ENCODE measurements at places on chromosomes 5 and 9.

DNA sequence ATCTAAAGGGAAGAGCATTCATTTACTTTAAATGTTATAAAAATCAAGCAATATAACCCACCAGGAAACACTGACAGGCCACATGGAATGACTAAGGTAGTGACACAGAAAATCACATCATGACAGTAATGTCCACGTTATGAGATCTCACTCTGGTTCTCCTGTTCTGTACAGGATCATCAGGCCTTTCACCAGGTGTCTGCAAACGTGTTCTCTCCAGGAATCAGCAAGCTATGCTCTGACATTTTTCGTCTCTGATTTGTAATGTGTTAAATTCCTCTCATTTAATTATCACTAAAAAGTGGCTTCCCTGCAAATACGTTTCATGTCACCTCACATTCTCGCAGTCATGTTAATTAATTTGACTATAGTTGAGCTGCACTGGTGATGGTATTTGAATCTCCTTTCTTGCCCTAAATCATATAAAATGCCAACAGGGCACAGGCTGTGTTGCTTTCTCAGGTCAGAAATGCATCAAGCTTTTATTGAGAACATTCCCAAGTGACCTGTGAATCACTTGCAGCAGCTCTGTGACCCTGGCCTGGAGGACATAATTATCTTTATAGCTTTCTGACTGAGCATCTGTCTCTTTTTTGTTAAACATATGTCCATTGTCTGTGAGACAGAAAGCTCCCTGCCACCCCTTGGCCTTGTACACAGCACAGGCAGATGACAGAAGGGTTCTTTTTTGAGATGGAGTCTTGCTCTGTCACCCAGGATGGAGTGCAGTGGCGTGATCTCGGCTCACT, 196.2 kb downstream of the DIRAS2 start:
- no peak for DNase-seq

GRCh38 chr5:127330116-127330515, 39.5 kb downstream of the MEGF10 start:
- DNase-seq, result no peak

DNA sequence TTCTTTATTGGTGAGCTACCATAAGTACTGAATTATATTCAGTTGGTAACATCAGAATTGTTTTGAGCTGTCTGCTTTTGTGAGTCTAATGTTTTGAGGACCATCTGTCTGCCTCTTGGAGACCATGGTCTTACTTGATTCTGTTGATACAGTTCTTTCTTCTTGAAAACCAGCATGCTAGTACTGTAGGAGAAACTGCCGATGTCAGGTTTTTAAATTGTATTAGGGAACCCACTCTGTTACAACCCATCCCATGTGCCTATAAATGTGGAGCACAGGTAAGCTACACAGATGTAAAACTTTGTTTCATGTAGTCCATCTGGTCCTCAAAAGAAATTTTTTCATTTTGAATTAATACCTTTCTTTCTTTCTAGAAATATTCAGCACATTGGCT, 103.4 kb upstream of the DMRTA1 start:
- no peak for DNase-seq

DNA sequence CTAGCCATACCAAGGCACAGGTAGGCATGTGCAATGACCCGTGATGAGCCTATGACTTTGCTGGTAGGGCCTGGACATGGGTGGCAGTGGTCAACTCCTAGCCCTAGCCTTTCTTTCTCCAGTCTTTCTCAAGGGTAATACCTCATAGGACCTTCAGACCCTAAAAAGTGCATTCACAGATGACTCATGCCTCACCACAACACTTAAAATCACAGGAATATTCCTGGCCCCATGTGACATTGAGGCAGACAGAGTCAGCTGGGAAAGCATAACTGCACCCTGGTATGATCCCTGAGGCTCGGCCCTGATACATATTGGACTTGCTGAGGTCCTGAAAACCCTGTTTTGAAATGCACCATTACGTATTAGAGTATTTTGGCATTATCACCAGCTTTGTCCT, 449.5 kb downstream of the HINT1 start:
- no peak for DNase-seq

DNA sequence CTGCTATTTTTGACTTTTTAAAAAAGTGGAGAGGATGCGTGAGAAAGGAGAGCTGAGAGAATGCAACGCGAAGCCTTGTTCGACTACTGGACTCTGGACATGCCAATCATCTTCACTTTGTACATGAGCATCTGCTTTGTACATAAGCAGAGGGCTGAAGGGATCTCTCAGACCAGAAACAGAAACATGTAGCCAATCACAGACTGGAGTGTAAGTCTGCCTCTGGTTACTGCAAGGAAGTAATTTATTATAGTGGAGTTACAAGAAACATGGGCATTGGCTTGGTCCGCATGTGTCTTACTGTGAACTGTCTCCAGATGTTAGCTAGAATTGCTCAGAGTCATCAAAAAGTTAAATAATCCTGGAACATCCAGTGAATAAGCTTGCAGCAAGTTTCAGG, 190.0 kb upstream of the GRAMD2B start:
- no peak for DNase-seq

- DNase-seq, result no peak
Observed at GRCh38 chr5:157539503-157540022, 36.0 kb downstream of the ADAM19 start.

DNA sequence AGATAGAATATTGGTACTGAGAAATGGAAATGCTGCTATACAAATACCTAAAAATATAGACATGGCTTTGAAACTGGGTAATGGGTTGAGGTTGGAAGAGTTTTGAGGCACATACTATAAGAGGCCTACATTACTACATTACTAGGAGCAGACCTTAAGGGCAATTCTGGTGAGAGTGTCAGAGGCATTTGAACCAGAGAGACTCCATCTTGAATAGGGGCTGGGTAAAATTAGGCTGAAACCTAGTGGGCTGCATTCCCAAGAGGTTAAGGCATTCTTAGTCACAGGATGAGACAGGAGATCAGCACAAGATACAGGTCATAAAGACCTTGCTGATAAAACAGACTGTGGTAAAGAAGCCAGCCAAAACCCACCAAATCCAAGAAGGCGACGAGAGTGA, 104.6 kb upstream of the ADRA1B start:
- no peak for DNase-seq

DNA sequence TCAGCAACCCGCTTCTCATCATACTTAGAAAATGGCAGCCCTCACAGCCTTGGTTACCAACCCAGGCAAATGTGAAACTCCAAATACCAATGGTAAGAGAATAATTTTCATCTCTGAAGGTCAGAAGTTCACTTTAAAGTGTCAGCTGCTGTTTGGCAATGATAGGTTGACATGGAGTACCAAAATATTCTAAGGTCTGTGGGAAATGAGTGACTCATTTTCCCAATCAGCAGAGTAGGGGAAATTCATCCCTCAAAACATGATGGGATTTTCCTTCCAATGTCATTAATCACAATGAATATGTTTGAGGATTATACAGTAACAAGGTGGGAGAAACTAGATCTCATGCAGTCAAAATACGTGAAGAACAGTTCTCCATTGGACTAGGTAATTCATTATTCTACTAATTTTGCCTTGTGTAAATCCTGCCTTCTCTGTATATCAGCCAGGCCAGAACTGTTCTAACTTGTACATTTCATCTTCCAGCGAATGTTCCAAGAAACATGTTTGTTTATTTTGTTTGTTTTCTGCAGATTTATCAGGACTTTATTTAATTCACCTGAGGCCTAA, 53.1 kb upstream of the ERBIN start:
- no peak for DNase-seq

DNA sequence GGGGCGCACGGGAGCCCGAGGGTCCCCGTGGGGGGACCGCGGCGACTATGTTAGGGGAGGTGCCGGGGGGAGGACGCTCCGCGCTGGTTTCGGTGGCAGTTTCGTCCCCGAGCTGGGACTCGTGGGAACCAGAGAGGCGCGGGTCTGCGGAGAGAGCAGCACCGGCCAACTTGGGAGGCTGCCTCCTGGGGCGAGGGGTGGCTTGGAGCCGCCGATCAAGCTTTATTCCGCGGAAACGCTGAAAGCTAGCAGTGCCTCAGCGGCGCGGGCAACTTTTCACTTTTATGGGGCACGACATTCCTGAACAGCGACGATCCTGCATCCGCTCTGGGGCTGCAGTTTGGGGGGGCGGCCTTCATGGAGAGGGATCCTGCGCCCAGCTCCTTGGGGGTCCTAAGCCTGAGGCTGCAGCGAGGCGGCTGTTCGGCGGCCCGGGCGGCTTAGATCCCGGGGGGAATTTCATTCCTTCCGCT, 369 bp downstream of the OCLN start:
- DNase-seq, result no peak

GRCh38 chr9:136628268-136628667, 34.4 kb upstream of the EGFL7 start:
- no peak for DNase-seq

GRCh38 chr9:530681-531080, 310.8 kb upstream of the DMRT1 start:
- DNase-seq, result no peak

DNA sequence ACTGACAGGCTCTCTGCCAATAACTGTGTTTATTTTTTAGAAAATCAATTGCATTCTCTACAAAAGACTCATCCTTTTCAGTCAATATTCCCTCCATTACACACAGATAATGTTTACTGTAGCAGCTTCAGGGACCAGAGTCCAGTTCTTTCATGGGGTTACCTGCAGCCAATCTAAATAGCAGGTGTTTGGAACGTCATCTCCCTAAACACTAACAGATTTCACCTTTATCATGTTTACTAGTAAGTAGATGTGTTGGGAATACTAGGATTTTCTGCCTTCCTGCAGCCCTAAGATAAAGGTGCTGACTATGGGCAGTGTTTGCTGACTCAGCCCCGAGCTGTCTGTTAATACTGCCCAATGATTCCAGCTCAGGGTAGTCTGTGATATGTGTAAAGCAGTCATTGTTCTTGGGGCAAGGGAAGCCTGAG, 447.0 kb downstream of the KIF4B start:
- no peak for DNase-seq

GRCh38 chr5:83209963-83210362, 132.6 kb downstream of the XRCC4 start:
- no peak for DNase-seq

- DNase-seq, result no peak
Observed at GRCh38 chr5:98721231-98721928, 52.1 kb upstream of the RGMB start.

- DNase-seq, result no peak
Observed at GRCh38 chr5:40685193-40685592, 5.5 kb downstream of the PTGER4 start.

DNA sequence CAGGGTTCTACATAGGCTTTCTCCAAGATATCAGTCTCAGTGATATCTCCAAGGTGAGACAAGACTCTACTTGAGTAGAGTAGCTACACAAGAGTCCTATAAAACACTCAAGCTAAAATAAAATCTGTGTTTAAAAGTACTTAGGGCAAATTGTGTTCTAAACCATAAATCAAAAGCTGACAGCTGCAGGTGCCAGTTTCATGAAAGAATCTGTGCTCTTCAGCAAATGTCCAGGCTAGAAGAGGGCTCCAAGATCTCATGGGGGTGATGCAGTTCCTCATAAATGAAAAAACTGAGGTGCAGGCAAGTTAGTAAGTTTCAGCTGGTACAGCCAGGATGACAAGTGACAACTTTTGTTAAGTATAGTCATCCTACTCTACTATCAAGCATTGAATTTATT, 142.8 kb upstream of the TNPO1 start:
- DNase-seq, result no peak

GRCh38 chr9:32487981-32488380, 38.0 kb downstream of the RIGI start:
- DNase-seq, result no peak

GRCh38 chr9:131227959-131228460, 48.3 kb downstream of the FAM78A start:
- DNase-seq, result no peak

GRCh38 chr5:165290535-165290934, 1785.1 kb downstream of the MAT2B start:
- DNase-seq, result no peak

- DNase-seq, result no peak
Observed at GRCh38 chr5:170643591-170643990, 139.8 kb downstream of the KCNIP1 start.

- DNase-seq, result no peak
Observed at GRCh38 chr5:132110930-132111329, 37.3 kb downstream of the CSF2 start.

GRCh38 chr5:81427566-81427965, 33.6 kb upstream of the ACOT12 start:
- no peak for DNase-seq

GRCh38 chr5:153086486-153086885, 404.0 kb upstream of the GRIA1 start:
- DNase-seq, result no peak

- no peak for DNase-seq
Observed at GRCh38 chr5:20959347-20959746, 971.3 kb upstream of the CDH18 start.

GRCh38 chr5:81948349-81948748, 23.5 kb upstream of the ATG10 start:
- no peak for DNase-seq

GRCh38 chr5:157069949-157070348, 11.0 kb upstream of the HAVCR1 start:
- DNase-seq, result no peak

DNA sequence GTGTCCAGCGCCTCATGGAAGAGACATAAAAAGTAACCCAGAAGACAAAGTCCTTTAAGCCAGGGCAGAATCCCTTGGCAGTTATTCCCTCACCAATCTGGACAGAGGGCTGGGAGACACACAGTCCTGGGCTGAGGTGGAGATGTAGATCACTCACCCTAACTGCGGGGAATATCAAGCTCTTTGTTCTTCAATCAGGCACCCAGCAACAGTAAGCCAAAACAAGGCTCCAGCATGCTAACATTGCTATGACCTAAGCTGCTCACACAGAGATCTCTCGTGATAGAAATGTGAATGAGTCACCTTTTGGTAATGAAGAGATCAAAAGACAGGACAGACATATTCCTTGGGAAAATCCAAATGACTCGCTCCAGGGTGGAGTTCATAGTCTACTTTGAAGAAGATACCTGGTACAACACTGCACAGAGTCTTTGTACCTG, 101.3 kb downstream of the FBN2 start:
- DNase-seq, result no peak

DNA sequence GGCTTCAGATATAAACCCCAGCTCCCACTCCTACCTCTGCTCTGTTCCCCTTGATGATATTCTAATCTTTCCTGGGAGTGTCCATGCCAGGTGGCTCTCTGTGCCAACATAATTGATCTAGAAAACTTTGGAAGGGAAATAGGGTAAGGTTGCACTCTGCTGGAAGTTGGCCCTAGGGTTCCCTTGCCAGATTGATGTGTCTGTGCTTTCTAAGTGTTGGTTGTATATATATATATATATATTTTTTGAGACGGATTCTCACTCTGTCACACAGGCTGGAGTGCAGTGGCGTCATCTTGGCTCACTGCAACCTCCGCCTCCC, 23.6 kb downstream of the ACTL7B start:
- no peak for DNase-seq
